CD4-positive, alpha-beta T cell treated with Interleukin-4 for 4 hours (primary cell): ENCODE measurements at places on chromosomes 3 and 15.

DNA sequence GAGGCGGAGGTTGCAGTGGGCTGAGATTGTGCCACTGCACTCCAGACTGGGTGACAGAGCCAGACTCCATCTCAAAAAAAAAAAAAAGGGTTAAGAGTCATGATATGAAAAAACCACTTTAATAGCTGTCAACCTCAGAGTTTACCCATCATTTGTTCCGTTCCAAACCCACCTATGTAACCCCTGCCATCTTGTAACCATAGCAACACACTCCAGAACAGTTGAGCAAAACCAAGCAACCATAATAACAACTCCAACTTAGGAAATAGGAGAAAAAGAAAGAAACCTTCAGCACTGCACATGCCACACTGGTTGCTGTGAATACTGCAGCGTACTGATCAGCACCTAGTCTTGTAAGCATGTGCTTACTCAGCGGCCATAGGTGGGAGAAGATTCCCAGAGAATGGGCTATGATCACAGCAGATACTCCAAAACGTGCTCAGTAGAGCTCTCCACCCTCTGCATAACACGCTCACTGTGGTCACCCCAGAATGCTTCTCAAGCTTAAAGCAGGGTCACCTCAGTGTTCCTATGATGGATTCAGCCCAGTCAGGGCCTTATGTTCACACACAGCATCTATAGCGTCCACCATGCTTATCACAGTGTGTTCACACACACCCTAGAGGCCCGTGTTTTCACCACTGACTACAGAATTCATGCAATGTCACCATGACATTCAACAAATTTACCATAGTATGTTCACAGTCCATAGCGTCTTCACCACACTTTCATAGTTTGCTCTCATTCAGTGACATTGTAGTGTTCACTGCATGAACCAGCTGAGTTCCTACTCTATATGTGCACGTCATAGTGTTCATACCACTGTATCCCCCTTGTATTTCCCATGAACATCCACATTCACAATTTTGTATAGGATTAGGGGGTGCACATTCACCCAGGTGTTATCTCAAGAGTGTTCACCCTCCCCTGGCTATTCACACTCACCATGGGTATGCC is 6.5 kb upstream of the CILP start:
- no peak for DNase-seq

GRCh38 chr15:40549894-40550293 is 14.9 kb downstream of the CCDC32 start:
- no peak for DNase-seq

DNA sequence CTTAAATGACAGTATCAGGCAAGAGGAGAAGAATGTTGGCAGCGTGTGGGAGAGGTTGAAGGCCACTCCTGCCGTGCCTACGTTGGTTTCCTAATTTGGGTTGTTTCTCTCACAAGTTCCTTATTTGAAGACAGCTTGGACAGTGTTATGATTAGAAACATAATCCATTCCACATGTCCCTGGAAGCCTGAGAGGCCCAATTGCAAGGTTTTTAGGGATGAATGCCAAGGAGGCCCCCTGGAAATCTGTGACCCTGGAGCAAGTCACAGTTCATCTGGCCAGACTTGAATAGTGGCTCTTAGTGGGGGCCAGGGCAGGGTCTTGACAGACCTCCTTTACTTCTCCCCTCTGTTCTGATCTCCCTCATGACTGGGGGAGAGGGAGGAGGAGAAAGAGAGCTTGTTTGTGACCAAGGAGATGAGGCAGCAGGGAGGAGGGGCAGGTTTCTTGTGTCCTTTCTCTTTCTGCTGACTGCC is 584.4 kb upstream of the TBL1XR1 start:
- no peak for DNase-seq

- no peak for DNase-seq
These were observed 238.8 kb downstream of the RPLP1 start for GRCh38 chr15:69691307-69692015.

DNA sequence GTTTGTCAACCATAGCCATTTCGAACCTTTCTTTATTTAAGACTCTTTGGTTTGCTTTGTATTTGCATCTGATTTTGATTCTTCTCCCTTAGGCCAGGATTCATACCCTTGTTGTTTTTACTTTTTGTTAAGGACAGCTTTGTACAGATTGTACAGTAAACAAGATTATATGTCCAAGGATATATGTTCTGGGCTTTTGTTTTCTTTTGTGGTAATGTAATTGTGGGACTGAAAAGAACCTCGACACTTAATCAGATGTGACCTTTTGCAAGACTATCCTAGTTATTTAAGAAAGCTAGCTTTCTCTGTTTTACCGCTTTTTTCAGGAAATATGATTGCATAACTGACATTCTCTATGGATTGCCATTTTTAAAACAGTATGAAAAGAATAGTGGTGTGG is 67.0 kb upstream of the SAMMSON start:
- no peak for DNase-seq

- no peak for DNase-seq
These were observed 959 bp downstream of the TPM1 start for GRCh38 chr15:63043335-63044076.

DNA sequence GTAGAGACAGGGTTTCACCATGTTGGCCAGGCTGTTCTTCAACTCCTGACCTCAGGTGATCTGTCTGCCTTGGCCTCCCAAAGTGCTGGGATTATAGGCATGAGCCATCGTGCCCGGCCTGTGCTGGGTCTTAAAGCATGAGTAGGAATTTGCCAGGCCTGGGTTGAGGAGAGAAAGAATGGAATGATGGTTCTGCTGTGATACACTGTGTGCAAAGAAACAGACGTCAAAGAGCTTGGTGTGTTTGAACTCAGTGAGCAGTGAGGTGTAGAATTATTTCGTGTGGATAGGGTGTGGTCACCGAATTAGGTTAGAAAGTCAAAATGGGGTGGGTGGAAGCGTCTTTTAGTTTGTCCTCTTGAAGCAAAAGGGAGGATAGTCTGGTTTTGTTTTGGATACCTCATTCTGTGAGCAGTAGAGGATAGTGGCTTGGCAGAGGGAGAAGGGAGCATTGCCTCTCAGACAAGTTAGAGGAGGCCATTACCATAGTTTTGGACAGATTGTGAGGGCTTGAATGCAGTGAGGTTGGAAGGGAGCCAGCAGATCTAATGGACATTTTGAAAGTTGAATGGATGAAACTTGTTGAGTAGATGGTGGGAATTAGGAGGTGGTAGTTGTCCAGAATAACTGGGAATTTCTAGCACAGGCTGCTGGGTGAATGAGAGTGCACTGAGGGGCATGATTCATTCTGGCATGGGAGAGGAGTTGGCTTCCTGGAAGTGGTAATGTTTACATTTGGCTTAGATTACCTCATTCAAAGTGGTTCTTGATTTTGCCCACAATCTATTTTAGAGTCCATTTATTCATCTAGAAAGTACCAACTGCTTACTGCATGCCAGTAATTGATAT is 27.2 kb downstream of the AKAP13 start:
- DNase-seq: peak; percentile 54
